Memory B cell (primary cell): ENCODE measurements at places on chromosomes 1 and 21.

GRCh38 chr1:174399211-174399610 is 48.6 kb upstream of the GPR52 start:
- no peak for DNase-seq

- DNase-seq: no peak
Observed at GRCh38 chr1:60911966-60912697, 170.2 kb upstream of the NFIA start.

GRCh38 chr1:45913183-45913683 is 109.8 kb downstream of the MAST2 start:
- no peak for DNase-seq

GRCh38 chr1:37096523-37096922 is 62.2 kb upstream of the GRIK3 start:
- DNase-seq: no peak

DNA sequence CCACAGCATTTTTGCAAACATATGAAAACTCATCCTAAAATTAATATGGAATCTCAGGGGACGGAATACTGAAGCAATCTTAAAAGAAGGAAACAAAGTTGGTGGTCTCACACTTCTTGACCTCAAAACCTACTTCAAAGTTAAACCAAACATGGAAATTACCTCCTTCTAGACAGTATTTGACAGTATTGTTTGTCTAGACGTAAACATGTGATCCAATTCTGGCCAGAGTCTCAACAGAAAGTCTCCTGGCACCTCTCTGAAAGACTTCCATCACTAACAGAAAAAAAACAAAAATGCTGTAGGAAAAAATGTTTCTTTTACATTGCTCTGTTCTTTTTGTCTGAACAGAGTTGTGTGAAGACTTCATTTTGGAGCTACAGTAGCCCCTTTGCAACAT is 99.7 kb downstream of the BRINP3 start:
- no peak for DNase-seq
